Stimulated activated naive CD4-positive, alpha-beta T cell (primary cell): ENCODE measurements at places on chromosomes 3 and 15.
A peak's percentile ranks its signal among the peaks of the same experiment; 100 is the strongest.

DNA sequence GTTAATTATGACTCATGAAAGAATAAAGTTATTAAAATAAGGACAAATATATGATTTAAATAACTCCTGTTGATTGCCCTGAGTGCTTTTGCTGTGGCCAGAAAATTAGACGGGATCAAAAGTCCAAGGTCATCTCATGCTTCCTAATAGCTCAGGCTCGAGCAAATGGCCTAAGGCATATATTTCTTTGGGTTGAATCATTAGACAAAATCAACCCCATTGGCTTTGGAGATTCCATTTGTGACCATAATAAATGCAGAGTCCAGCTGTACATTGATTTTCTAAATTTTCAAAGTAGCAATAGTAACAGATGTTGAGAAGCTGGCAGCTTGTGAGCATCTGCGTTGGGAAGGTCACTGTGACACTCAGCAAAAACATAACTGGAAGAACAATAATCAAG lies 464.5 kb upstream of the TGFBR2 start:
- DNase-seq, result no peak

GRCh38 chr15:39172380-39173281 lies 408.2 kb upstream of the THBS1 start:
- no peak for DNase-seq

- DNase-seq, result no peak
Observed at GRCh38 chr3:13608969-13609725, 60.2 kb downstream of the FBLN2 start.

DNA sequence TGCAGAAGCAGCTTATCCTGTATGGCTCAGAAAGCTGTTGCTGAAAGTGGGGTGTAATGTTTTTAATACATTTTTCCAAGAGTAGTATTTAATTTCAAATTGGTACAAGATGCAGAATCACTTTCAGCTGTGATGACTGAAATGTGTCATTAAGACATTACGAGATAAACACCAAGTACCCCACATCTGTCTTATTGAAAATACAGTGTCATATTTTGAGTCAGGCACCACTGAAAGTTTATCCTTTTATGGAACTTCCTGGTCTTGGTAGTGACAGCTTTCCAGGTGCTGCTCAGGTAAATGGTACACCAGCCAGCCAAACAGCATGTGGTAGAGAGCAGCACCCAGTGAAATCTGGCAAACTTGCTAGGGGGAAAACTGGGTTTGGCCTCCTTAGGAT lies 16.9 kb downstream of the ASTE1 start:
- DNase-seq, result no peak

DNA sequence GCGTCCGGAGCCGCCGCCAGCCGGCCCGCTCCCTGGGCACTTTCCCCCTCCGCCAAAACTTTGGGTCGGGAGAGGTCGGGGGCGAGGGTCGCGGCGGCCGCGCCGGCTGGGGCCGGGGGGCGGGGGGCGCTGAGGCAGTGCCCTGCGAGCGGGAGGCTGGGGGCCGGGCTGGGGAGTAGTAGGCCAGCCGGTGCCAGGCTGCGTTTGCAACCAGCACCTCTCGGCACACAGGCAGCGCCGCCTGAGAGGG lies 452 bp downstream of the BBX start:
- DNase-seq, result peak; percentile 60

DNA sequence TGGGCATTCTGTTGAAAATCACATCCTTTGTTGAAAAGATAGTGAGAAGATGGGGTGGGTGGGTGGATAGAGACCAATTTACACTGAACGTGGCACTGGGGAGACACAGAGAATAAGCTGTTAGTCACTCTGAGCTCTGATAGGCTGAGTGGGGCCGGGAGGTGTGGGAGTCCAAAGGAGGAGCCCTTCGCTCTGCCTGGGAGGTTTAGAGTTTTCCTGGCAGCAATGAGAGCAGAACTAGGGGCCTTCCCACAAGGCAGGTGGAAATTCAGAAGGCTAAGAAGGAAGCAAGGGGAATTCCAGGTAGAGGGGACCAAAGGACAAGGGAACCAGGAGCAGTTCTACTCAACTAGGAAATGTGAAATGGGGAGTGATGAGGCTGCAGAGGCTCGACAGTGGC lies 272.7 kb downstream of the RPLP1 start:
- DNase-seq, result no peak

DNA sequence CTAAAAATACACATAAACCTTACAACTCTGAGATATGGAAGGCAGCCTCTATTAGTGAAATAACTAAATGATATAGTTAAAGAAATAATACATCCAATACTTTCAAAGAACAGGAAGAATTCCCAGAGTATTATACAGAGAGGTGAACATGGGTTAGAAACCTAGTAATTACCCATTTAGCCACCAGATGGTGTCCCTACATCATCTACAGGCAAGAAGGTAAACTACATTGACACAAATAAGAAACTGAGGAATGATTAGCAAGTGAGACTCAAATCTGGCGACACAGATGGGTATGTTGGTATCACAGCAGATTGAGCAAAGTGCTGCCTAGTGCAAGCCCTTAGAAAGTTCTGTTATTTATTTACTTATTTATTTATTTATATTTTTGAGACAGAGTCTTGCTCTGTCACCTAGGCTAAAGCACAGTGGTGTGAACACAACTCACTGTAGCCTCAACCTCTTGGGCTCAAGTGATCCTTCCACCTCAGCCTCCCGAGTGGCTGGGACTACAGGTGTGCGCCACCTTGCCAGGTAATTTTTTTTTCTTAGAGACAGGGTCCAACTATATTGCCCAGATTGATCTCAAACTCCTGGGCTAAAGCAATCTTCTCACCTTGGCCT lies 28.2 kb downstream of the NEK4 start:
- DNase-seq, result no peak

- DNase-seq, result no peak
Observed at GRCh38 chr3:40404591-40405198, 17.7 kb downstream of the ENTPD3 start.

- no peak for DNase-seq
Observed at GRCh38 chr3:133246119-133246518, 153.7 kb upstream of the BFSP2 start.

GRCh38 chr15:92636401-92636907 lies 19.1 kb downstream of the FAM174B start:
- DNase-seq, result no peak
